ENCODE measurements at places on chromosomes 11 and 22.

DNA sequence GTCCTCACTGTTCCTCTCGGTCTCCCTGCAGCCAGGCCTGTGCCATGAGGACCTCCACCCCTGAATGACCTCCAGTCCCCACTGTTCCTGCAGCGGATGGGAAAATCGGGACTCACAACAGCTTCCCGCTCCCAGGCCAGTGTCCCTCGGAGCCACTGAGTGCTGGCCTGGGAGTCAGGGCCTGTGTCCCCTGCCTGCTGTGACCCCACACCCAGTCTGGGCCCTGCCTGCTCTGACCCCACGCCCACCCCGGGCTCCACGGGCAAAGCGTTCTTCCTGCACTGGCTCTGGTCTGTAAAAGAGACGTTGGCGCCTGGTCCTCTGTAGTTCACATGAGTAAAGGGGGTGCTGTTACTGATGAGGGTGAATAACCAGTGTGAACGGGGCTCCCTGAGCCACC, 73.0 kb upstream of the SHISAL1 start:
- DNase-seq = no peak

GRCh38 chr11:69865707-69866106, 46.5 kb upstream of the FGF3 start:
- no peak for DNase-seq

DNA sequence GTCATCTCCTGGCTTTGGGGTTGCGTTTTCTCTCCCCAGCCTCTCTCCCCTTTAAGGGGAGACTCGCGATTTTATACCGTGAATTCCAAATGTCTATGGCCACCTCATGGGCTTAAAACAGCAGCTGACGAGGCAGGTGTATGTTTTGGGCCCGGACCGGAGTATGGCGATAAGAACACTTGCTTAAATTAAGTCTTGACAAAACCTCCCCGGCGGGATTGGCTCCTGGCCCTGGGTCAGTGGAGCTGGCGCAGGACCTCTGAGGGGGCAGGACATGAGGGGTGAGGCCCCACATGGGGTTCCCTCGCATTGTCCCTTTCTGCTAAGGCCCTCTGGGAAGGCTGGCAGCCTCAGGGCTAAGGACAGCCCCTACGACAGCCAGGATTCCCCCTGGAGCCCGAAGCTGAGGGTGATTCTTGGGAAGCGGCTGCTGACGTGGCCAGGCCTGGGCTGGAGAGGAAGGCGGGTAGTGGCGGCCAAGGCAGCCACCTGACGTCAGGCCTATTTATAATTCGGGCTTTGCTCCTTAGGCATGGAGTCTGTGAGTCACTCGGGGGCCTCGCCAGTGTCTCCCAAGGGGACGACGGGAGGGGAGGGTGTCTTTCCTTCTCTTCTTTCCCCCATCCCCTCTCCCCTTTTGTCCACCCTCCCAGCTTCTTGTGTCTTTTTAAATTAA, 12.7 kb downstream of the MYO18B start:
- peak; percentile 90 for DNase-seq

DNA sequence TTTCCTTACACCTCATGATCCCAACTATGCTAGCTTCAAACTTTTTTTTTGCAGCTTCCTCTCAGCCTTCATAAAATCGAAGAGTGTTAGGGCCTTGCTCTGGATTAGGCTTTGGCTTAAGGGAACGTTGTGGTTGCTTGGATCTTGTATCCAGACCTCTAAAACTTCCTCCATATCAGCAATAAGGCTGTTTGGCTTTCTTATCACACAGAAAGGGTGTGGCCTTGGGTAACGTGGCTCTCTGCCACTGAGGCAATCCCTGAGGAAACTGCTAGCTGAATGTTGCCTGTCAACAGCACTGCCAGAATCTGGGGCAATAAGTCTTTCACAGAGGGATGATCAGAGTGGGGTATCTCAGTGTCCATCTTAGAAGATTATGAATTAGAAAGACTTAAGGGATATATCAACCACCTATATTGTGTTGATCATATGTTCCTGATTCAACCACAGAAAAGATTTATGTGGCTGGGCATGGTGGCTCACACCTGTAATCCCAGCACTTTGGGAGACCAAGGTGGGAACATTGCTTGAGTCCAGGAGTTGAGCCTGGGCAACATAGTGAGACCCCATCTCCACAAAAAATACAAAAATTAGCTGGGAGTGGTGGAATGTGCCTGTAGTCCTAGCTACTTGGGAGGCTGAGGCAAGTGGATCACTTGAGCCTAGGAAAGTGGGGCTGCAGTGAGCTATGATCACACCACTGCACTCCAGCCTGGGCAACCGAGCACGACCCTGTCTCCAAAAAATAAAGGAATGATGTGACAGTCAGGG, 12.5 kb upstream of the CUL5 start:
- no peak for DNase-seq

- no peak for DNase-seq
These were observed 443.1 kb downstream of the TBC1D22A start for GRCh38 chr22:47205554-47205953.

All from fibroblast of skin of back (primary cell).